ENCODE measurements at places on chromosomes 7 and 10.

DNA sequence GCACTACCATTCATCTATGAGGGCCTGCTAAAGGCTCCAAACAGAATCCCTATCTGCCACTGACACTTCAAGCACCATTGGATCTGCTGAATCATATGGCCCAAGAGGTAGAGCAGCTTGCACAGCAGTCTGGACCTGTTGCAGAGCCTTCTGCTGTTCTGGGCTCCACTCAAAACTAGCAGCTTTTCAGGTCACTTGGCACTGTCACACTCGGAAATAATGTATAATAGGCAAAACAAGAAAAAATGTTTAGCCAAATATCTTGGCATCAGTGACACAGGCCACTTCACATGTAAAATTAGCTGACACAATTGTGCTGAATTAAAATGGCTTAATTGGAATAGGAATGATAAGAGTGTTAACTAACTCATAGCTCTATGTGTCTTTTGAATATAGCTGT, 1182.9 kb upstream of the LRRTM3 start:
- DNase-seq = no peak

- DNase-seq = no peak
Measured at GRCh38 chr7:132882714-132883428, 199.0 kb downstream of the CHCHD3 start.

DNA sequence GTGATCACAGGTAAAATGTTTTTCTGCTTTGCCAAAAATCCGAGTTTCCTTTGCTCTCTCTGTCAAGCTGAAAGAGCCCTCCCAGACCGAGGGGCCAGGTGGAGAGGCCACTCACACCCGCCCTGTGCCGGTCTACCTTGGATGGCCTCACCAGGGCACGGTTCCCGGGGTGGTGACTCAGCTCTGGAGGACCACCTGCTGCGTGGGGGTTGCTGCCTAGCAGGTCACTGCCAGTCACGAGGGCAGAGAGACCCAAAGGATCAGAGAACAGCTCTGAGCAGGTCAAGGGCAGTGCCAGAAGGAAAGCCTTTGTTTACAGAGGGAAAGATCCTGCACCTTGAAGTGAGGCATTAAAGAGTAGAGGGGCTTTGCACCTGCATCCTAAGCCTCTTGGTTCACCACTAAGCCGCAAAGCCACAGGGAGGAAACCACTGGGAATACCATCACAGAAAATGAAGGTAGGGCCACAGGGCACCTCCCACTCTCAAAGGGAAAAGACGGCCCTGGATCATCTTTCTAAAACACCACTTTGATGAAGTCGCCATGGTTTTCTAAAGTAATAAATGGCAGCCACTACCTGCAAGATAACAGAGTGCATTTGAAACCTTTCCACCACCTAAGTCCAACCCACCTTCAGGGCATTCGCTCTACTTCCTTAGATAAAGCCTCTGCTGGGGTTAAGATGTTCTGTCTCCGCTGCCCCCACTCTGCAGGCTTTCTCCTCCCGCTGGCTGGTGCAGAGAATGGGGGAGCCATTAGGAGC, 160.3 kb upstream of the KLF14 start:
- no peak for DNase-seq

DNA sequence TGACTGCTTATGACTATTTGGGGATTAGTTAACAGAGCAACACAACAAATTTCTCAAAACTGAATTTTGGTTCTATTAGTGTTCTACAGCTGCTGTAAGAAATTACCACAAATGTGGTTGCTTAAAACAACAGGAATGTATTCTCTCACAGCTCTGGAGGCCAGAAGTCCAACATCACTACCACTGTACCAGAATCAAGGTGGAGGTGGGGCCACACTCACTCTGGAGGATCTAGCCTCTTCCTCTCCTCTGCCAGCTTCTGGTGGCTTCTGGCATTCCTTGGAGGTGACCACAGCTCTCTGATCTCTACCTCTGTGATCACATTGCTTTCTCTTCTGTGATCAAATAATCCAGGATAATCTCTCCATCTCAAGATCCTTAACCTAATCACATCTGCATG, 194.7 kb upstream of the BMPER start:
- DNase-seq = no peak

DNA sequence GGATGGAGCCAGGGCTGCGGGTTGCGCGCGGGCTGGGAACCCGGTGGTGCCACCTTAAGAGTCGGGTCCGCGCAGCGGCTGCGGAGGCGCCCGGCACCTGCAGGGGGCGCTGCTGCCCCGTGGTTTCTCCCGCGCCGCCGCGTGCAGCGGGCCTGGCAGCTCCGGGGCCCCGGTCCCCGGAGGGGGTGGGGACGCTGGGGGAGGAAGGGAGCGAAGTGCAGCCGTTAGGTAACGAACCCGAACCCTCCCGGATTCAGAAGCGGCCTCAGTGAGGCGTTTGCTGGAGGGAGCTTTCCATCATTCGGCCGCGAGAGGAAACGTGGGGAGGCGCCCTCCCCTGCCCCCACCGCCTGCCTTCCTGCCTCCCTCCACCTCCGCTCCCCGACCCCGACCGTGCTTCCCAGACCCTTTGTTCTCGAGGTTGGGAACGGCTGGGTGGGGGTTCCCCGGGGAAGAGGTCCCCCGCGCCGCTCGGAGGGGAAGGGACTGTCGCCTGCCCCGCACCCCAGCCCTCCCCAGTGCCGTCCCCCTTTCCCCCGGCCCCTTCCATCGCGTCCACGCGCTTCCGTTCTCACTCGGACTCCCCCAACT, 29.6 kb downstream of the SKIDA1 start:
- peak; percentile 82 for DNase-seq

DNA sequence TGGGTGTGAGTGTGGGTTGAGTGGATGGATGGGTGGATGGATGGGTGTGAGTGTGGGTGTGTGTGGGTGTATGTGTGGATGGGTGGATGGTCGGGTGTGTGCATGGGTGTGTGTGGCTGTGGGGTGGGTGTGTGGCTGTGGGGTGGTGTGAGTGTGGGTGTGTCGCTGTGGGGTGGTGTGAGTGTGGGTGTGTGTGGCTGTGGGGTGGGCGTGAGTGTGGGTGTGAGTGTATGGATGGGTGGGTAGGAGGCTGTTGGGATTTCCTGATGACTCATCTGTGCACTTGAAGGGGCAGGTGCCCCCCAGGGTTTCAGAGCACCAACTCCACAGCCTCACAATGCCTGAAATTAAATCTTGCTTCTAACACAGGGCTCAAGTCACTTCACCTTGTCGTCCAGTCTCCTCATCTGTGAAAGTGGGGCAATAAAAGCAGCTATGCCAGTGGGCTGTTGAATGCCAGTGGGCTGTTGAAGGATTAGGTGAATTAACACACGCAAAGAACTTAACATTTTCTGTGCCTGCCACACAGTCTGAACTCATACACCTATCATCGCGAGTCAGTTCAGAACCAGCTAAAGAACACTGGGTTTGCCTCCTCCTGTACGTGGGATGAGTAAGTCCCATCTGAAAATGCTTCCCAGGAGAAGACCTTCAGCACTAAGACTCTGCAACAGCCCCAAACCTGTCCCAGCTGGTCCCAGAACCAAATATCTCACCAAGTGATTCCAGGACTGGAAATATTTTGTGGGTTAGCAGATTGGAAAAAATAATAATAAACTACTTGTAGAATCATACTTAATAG, 32.0 kb downstream of the SFMBT2 start:
- DNase-seq = no peak

GRCh38 chr7:19707240-19707639, 1.6 kb downstream of the POLR1F start:
- no peak for DNase-seq

- no peak for DNase-seq
Measured at GRCh38 chr7:65001291-65001814, 5.1 kb downstream of the ERV3-1 start.

DNA sequence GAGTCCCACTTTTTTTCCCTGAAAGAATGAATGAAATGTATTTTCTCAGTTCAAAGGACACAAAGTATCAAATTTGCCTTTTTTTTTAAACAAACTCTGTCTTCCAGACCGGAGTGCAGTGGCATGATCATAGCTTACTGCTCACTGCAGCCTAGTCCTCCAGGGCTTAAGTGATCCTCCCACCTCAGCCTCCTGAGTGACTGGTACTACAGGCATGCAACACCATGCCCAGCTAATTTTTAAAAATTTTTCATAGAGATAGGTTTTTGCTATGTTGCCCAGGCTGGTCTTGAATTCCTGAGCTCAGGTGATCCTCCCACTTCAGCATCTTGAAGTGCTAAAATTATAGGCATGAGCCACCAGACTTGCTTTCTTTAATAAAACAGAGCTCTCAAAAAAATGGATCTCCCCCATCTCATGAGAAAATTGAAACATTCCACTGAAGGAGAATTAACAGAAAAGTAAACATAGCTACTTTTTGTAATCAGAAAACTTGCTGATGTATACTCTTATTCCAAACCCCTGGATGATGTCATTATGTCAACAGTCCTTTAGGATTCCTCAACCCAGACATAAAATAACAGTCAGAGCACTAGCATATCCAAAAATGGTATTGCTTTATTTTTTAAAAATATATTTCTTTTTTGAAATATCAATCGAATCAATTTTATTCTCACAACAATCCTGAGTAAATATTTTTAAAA, 12.3 kb upstream of the TRDMT1 start:
- DNase-seq = no peak

- DNase-seq = no peak
Measured at GRCh38 chr10:8768852-8769251, 714.4 kb downstream of the GATA3 start.

DNA sequence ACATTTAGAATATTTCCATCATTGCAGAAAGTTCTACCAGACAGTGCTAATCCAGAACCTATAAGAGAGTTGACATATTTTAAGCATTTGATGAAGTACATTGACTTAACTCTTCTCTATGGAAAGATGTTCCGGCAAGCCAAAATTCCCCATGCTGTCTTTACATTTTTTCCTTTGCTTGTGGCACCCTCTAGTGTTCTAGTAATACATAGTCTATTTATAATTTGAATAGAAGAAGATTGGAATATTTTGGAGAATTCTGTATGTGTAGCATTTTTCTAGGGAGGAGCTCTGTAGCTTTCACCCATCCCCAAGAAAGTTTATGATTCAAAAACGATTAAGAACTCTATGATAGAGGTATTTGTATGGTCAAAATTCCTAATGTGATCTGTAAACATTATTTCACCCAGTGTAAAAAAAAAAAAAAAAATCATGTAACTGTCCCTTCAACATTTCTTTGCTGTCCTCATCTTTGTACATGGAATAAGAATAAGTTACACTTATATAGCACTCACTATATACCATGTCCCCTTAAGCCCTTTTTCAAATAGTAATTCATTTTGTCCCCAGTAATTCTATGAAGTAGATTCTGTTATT, 33.2 kb downstream of the NRF1 start:
- DNase-seq = no peak

GRCh38 chr7:7706556-7707172, 11.7 kb downstream of the RPA3 start:
- no peak for DNase-seq

- DNase-seq = peak; percentile 49
Measured at GRCh38 chr7:24572393-24572996, 757 bp upstream of the PALS2 start.

- DNase-seq = no peak
Measured at GRCh38 chr7:16616542-16616941, 29.0 kb downstream of the ANKMY2 start.

- DNase-seq = no peak
Measured at GRCh38 chr10:83677795-83678194, 461.5 kb upstream of the GHITM start.

DNA sequence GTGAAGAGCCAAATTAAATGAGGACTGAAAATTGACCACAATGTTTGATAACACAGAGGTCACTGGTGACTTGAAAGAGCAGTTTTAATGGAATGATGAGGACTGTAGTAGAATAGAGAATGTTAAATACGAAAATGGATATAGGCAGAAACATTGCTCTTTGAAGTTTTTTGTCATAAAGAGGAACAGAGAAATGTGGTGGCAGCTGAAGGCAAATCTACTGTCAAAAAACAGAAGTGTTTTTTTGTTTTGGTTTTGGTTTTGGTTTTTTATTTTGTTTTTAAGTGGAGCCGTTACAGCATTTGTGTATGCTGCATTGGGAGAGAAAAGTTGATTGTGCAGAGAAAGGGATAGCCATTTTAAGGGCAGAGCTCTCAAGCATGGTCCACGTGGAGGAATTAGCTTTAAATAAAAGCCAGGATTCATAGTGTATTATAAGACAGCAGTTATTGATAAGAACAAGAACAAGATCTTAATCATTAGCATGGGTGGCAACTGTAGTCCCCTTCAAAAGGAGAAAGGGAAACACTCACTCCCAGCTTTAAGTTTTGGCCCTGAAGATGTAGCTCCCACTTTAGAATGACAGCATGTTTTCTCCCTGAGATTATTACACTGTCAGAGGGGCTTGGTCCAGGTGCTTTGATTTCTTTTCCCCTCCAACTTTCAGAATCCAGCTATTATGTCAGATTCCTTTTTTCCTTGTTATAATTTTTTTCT, 156.7 kb upstream of the BET1 start:
- no peak for DNase-seq

- no peak for DNase-seq
Measured at GRCh38 chr10:131017566-131018285, 293.8 kb downstream of the TCERG1L start.

DNA sequence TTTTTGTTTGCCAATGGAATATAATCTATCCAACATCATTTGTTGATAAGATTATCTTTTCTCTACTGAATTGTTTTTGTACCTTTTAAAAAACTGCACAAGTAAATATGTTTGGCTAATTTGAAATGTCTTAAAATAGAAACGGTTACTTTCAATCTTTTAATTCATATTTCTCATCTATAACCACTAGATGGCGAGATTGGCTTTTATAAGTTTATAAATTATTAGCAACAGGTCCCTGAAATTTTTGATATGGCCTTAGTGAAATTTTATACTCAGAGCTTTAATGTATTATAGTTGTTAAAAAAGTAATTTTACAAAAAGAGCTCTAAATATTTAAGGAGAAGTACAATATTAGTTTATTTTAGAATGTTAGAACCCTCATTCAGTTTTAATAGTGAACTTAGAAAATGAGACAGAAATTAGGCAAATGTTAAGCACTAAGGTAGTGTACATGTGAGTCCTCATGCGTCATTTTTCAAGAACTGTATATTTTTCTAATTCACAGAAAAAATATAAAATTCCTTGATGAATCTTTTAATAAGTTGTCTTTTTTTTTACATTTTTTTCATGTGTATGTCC, 592.5 kb downstream of the ARL4A start:
- peak; percentile 56 for DNase-seq

- no peak for DNase-seq
Measured at GRCh38 chr10:52474265-52474664, 160.2 kb downstream of the DKK1 start.

Measured in T47D (cell line).